Suprapubic skin (tissue), 4 donors: ENCODE measurements at places on chromosomes 5 and 9.

- peak; percentile 47 for DNase-seq
Observed at GRCh38 chr9:138053321-138053868, 175.8 kb downstream of the CACNA1B start.

DNA sequence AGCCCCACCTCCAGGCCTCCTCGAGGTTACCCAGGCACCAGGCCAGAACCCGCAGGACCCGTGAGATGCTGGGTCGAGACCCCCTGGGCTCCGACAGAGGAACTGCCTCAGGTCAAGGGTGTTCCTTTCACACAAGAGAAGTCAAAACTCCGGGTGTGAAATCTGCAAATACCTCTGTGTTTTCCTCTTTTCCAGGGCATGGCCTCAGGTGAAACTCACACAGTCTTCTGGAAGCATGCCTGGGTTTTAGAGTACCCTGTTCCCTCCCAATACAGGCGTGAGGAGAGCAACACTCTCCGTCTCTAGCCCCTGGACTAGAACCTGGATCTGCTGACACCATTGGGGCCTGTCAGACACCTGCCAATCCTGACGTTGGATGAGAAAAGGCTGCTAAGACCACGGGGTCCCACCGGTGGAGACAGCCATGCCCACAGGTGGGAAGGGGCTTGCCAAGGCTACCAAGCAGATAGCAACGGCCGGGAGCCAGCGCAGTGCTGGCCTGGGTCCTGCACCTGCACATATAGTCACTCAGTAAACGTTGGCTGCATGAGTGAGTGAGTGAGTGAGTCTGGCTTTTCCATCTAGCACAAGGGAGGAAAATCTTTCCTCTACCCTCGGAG lies 182.0 kb upstream of the PPP1R26 start:
- DNase-seq: peak; percentile 72

- peak; percentile 21 for DNase-seq
Observed at GRCh38 chr9:800591-801150, 40.8 kb upstream of the DMRT1 start.

DNA sequence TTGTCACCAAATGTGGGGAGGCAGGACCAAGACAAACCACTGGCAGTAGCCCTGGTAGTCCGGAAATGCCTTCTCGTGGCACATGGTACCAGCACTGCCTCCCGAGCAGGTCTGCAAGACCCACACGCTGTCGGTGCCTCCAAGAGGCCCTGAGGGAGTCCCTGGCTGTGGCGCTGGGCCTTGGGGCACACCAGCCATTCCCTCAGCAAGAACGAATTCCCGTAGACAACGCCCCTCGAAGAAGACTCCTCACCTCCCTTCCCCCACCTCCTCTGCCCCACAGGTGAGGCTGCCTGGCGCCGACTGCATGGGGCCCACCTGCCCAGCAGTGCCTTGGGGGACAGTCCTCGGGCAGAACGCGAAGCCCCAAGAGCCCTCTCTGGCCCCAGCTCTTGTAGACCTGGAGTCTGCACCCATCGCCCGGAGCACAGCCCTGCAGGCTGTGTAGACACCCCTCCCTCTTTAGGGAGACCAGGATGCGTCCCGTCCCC lies 56.0 kb downstream of the EXD3 start:
- DNase-seq: no peak

GRCh38 chr9:134343637-134344036 lies 17.4 kb downstream of the RXRA start:
- no peak for DNase-seq

GRCh38 chr5:159444441-159445082 lies 114.3 kb upstream of the IL12B start:
- DNase-seq: no peak

GRCh38 chr5:151913425-151913824 lies 11.2 kb downstream of the GLRA1 start:
- DNase-seq: no peak

DNA sequence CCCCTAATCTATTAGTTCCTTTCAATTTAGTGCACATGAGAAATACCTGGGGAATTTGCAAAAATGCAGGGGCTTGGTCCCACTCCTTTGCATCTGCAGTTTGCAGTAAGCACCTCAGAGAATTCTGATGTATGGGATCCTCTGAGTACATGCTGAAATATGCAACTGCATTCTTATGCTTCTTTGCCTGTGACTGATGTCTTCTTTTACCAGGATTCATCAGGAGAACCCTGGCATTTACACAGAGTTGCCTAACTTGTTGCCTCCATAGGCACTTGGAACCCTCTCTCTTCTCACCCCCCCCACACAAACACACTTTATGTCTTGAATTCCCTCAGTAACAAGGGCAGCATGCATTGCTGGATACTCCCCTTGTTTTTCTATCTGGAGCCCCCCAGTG lies 173.1 kb downstream of the KDM4C start:
- no peak for DNase-seq

DNA sequence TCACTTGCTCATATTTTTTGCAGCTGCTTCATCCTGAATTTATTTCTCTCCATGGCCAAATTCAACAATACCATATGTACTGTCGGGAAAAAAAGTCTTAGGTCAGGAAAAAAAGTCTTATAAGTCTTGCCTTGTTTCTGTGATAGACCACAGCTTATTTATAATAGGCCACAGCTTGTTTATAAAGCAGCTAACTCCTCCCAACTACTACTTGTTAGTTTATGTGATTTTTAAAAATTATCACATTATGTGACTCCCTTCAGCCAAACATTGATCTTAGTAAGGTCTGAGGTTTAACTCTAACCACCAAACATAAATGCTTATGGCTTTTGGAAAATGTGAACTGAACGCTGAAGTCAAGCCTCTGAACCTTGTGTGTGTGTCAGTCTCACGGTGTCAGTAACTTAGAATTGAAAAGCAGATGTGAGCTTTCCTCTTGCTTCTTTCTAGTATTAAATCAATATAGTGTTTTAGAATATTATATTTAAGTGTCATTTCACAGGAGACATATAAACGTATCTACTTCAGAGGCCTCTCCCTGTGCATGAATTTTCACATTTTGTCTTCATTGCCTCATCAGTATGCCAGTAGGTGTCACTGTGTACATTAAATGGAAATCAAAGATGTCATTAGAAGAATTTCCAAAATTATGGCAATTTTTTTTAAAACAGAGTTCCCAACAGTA lies 51.3 kb downstream of the SNX24 start:
- no peak for DNase-seq

- DNase-seq: no peak
Observed at GRCh38 chr9:121200356-121200755, 1.3 kb downstream of the RAB14 start.

DNA sequence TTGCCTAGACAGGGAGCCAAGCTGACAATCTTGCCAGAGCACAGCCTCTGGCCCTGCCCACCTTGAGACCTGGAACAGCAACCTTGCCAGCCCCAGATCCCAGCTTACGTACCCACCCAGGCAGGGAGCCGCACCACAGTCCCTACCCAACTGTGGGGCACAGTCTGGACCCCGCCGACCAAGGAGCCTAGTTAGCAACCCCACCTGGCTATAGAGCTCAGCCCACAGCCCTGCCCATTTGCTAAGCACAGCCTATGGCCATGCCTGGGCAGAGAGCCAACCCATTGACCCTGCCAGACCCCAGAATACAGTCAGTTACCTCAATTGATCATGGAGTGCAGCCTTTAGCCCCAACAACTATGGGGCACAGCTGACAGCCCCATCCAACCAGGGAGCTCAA lies 97.9 kb upstream of the SH3GL2 start:
- no peak for DNase-seq

- peak; percentile 33 for DNase-seq
Observed at GRCh38 chr5:1312206-1312605, 17.3 kb upstream of the TERT start.

DNA sequence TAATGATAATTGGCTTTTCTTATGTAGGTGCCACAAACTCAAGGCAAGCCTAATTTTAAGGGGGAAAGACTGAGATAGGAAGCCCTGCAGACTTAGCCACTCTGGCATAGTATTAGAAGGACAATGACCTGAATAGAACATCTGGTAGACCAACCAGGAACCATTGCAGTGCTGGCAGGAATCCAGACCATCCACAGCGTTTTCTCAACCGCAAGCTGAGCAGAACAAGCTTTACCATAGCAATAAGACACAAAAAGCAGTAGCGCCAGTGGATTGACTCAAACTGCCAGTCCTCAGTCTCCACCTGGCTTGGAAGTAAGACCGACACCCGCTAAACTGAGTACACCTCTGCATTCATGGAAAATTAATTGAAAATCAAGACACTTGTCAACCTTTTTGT lies 141.3 kb upstream of the LPAR1 start:
- no peak for DNase-seq

- DNase-seq: no peak
Observed at GRCh38 chr5:137502632-137503031, 3.5 kb upstream of the SPOCK1 start.

GRCh38 chr9:21778304-21778703 lies 24.1 kb upstream of the MTAP start:
- DNase-seq: no peak

DNA sequence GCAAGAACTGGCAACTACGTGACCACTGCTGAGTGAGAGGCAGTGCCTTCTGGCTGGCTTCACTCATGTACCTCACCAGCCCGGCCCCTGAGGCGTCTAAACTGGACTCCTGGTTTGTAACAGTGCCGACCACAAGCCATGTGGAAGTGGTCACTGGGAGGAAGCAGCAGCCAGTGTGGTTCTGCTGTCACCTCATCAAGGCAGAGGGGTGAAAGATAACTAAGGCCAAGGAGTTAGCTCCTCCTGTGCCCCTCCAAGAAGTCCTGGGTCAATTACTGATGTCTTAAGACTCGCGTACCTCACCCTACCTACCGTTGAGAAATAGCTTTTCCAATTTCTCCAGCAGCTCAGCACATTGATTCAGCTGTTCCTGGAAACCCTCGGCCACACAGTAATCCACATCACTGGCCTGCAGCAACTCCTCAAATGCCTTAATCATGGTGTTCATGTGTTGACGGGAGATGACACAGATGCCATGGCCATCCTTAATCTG lies 142.9 kb downstream of the CDK5RAP2 start:
- DNase-seq: no peak

- no peak for DNase-seq
Observed at GRCh38 chr5:125470280-125470902, 724.0 kb upstream of the ZNF608 start.

DNA sequence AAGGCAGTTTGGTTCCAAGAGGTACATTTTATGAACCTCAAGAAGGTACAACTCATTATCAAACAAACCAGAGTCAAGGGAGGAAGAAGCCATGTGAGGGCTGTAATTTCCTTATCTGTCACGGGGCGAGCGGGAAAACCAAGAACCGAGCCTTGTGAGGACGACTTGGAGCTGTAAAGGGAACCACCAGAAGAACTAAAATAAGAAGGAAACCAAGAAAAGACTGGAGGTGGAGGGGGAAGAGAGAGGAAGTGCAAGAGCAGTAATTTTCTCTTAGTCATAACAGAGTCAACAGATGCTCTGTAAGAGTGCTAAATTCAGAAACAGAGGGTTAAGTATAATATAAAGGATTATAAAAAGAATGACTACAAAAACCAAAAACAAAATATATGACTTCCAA lies 127.1 kb downstream of the DIRAS2 start:
- DNase-seq: no peak

GRCh38 chr9:136085815-136086212 lies 9.3 kb downstream of the NACC2 start:
- no peak for DNase-seq

DNA sequence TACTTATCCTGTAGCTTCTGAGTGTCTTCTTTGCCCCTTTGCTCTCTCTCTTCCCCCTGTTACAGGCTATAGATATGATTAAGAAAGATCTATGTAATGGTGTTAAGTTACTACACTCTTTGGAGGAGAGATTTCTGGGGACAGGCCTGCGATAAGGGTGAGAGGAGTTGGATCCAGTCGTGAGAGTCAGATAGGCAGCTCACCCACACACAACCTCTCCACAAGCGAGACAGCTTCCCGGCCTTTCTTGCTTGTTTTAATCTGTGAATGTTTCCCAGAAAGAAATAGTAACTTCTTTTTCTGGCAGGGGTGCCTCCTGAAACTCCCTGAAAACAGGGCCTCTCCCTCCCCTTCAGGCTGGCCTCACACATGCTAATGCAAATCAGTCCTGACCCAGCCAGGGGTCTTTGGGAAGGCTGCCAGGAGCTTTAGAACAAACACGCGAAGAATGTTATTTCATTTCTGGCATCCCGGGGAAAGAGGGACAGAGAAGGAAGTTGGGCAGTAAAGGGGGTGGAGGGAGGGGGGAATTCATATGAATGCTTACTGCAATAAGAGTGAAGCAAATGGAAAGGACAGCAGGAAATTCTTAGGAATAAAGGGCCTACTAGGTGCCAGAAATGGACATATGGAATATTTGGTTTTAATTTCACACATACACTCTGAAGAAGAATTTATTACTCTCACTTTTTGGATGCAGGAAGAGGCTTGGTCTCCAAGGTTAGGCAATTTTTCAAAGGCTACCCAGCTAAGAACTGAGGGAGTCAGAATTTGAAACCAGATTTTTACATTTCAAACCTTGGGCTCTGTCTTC lies 215.8 kb upstream of the TRIM32 start:
- no peak for DNase-seq

GRCh38 chr5:167792514-167792913 lies 498.9 kb upstream of the WWC1 start:
- DNase-seq: no peak

- no peak for DNase-seq
Observed at GRCh38 chr9:126474206-126474765, 139.4 kb upstream of the LMX1B start.

DNA sequence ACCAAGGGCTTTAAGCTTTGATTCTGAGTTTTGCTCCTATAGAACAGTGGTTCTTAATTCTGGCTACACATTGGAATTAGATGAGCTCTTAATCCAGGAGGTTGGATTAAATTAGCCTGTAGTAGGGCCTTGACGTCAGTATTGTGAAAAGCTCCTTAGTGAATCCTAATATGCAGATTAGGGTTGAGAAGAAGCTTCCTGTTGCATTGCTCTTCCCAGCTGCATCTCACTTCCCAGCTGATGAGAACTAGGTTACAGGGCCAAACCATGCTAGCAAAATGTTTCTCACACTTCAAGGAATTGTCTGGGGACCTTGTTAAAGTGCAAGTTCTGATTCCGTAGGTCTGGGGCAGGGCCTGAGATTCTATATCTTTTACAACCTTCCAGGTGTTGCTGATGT lies 300.0 kb downstream of the ZSWIM6 start:
- no peak for DNase-seq

- no peak for DNase-seq
Observed at GRCh38 chr9:134592819-134593200, 48.8 kb upstream of the COL5A1 start.

DNA sequence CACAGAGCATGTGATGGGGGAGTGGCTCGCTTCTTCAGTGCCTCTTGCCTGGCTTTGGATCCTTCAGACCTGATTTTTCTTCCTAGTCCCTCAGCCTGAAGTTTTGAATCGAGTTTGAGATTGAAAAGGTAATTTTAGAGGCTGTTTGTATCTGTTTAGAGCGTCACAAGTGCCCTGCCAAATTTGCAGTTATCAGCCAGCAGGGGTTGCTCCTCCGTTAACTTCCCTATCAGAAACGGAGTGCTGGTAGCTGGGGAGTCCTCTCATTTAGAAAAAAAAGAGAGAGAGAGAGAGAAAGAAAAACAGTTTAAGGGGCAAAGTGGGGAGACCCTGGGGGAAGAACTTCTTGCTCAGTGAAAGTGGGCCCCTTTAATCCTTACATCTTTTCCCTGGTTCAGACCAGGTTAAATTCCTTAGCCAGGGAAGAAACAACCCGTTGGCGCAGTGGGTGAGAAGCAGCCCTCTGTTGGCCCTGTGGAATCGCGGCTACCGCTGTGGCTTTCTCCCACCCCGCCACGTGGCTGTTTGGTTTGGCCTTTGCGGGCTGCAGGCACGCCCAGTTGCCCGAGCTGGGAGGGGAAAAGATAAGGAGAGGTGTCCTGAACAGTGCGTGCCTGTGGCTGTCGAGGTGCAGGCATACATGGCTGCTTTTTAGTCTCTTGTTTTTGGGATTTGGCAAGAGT lies 576.7 kb upstream of the ACO1 start:
- no peak for DNase-seq
